PC-9 (cell line): ENCODE measurements at places on chromosomes 12 and 14.
A peak's percentile ranks its signal among the peaks of the same experiment; 100 is the strongest.

DNA sequence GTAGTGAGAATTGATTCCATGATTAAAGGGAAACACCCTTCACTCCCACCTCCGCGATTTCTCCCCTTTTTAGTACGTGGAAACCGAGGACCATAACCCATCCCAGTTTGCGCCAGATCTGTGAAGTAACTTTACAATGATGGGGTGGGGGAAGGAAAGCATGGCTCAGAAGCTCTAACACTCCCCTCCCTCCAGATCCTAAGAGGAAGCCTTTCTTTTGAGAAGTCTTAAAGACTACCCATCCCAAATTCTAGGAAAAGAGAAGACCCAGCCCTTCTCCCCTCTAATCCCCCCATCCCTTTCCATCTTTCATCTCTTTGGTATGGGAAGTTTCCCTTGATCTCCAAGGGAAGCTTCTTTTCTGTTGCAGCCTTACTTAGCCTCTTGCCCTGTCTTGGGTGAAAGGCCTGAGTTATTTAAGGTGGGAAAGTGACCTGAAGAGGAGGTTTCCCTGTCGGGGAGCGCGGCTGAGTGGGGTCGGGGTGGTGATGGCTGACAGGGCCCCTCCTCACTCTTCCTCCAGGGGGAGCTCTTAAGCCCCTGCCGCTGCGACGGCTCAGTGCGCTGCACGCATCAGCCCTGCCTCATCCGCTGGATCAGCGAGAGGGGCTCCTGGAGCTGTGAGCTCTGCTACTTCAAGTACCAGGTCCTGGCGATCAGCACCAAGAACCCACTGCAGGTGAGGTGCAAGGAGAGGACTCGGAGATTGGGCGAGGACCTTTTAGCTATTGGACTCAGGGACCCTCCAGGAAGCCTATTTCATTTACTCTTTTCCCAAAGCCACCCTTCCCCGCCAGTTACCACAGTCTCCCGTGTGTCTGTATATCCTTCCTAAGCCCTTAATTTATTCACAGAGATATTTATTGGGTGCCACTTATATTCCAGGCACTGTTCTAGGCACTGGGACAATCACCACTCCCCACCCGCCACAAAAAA, 1.8 kb downstream of the MARCHF9 start:
- no peak for DNase-seq

GRCh38 chr12:21429994-21430393, 7.5 kb upstream of the PYROXD1 start:
- no peak for DNase-seq

GRCh38 chr14:55000381-55000780, 26.5 kb downstream of the WDHD1 start:
- DNase-seq, result no peak

- DNase-seq, result no peak
Measured at GRCh38 chr12:45575823-45576475, 153.6 kb upstream of the ARID2 start.

DNA sequence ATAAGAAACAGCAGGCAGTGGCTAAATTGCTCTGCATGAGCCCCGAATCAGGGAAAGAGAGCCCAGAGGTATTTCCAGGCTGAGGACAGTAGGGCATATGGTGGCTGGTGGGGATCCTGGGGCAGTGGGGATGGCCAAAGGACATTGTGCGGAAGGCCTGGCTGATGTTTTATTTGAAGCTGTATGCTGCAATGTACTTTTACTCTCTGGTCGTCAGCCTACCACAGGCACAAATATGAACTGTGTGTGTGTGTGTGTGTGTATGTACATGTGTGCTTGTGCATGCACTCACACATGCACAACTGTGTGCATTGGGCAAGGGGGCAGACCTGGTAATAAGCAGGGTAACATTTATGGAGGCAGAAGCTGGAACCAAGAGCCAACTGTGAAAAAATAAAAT, 74.7 kb upstream of the GZMB start:
- no peak for DNase-seq

DNA sequence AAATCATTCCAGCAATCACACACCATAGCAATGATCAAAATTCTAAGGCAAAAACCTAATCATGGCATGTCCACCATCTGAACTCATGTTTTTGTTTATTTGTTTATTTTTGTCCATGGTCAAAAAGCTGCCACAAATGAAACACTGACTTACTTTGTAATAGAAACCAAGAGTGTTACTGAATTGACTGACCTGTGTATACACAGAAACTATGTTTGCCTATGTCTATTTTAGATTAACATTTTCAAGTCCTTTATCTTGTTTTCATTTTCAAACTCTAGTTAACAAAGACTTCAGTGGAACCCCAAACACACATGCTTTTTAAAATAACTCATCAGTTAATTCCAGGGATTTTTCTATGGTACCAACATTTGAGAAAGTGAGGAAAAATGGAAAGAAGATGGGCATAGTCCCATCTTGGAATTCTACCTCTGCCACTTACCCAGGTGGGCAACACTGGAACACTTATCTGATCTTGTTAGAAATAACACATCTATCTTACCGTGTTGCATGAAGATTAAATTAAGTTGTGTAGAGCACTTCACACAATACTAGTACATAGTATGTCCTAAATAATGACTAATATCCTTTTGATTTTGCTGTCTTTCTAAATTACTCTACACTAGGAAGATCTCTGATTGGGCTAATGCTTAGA, 6.4 kb downstream of the LUM start:
- DNase-seq, result no peak

DNA sequence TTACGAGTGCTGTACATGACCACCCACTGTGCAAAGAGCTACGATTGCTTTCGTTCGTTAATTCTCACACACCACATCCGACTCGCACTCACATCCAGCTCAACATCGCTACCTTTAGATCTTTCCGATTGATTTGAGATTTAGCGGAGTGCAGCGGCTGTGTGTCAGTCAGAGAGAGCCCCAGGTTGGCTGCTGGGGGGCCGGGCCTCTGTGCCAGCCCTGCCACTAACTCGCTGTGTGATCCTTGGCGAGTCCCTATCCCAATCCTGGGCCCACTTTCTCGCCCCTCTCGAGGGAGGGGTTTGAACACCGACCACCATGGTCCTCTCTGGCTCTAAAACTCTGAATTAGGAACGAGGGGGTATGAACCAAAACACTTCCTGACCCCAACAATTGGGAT, 8.6 kb downstream of the DLK1 start:
- DNase-seq, result no peak

DNA sequence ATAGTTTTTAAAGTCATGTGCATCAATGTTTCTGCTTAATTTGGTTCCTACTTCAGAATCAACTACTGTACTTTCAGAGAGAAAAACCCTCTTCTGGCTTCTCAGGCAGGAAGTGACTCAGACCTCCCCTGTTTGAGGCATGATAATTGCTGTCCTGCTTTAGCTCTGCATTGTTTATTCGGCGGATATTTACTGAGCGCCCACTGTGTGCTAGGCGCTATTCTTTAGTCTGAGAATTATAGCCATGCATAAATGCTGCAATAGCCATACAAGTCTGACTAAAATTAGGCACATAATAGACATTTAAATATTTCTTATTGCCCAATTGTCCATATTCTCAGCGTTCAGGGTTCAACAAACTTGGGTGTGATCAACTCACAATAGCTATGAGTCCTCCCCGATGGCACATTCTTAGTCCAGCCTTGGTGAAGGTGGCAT, 6.1 kb upstream of the AMIGO2 start:
- DNase-seq, result no peak

- no peak for DNase-seq
Measured at GRCh38 chr14:70213721-70214282, 25.1 kb upstream of the SLC8A3 start.

GRCh38 chr12:112167031-112167461, 41.7 kb downstream of the TRAFD1 start:
- no peak for DNase-seq

- DNase-seq, result no peak
Measured at GRCh38 chr14:60815371-60815770, 80.8 kb downstream of the MNAT1 start.

GRCh38 chr12:119710965-119711551, 43.1 kb downstream of the PRKAB1 start:
- DNase-seq, result no peak

- no peak for DNase-seq
Measured at GRCh38 chr14:90756755-90757345, 59.4 kb downstream of the TTC7B start.

- no peak for DNase-seq
Measured at GRCh38 chr12:85740186-85740585, 96.0 kb downstream of the RASSF9 start.

DNA sequence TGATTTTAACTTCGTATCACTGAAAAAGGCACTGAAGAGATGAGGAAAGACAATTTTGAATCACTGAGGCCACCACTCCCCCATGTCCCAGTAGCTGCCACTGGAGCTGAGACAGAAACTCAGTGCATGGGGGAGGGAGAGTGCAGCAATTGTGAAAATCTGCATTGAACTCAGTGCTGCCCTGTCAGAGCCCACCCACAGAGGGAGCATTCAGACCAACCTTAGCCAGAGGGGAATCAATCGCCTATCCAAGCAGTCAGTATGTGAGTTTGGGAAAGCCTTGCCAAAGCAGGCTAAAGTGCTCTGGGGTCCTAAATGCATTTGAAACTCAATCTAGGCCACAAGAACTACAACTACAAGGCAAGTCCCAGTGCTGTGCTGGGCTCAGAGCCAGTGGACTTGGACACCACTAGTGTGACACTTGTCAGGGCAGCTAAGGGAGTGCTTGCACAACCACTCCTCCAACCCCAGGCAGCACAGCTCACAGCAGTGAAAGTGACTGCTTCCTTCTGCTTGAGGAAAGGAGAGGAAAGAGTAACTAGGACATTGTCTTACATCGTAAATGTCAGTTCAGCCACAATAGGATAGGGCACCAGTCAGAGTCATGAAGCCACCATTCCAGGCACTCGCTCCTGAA, 13.3 kb downstream of the RNASE3 start:
- no peak for DNase-seq

DNA sequence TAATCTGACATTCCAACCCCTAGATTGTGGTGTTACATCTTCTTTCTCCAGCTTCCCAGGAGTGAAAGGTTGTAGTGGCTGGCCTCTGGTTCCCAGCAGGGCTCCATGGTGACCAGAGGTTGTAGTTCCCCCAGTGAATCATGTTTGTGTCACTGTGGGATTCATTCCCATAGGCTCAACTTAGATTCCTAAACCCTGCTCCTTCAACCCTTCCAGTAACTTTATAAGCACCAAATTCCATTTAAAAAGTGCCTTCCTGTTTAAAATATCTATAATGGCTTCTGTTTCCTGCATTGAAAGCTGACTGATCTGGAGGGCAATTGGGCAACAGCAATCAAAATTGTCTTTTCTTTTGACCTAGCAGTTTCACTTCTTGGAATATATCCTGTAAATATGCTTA, 40.5 kb upstream of the TBC1D15 start:
- no peak for DNase-seq

- DNase-seq, result no peak
Measured at GRCh38 chr12:77339610-77340009, 274.2 kb upstream of the E2F7 start.

GRCh38 chr14:63290741-63291430, 27.8 kb downstream of the GPHB5 start:
- no peak for DNase-seq

- DNase-seq, result no peak
Measured at GRCh38 chr12:58202933-58203718, 261.8 kb downstream of the ATP23 start.

- DNase-seq, result no peak
Measured at GRCh38 chr12:67758119-67758518, 109.6 kb downstream of the DYRK2 start.

DNA sequence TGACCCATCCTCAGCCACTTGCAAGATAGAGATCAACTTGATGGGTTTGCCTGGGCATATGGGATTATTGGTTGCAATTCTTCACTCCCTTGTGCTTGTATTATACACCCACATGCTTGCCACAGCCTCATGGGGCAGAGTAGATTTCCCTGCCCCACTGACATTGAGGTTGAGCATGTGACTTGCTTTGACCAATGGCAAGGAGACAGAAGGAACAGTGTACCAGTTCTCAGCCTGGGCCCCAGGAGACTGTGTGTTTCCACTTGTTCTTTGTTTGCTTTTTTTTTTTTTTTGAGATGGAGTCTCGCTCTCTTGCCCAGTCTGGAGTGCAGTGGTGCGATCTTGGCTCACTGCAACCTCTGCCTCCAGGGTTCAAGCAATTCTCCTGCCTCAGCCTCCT, 31.8 kb downstream of the CALM1 start:
- no peak for DNase-seq

- no peak for DNase-seq
Measured at GRCh38 chr14:96264853-96265252, 8.8 kb downstream of the BDKRB1 start.

DNA sequence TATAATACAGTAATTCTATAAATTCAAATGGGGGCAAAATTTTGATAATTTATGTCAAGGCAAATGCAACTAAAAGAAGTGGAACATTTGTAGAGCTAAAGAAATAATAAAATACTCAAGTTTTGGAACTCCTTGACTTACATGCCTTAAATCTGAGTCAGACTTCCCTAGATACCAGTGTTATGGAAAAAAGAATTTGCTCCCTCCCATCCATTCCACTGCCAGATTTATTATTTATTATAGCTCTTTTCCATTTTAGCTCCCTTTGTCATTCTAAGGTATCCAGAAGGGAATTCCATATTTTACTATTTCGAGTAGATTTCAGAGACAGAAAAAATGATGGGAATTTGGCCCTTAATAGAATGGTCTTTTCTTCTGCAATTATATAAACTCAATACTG, 44.0 kb downstream of the RHOJ start:
- no peak for DNase-seq

- DNase-seq, result peak; percentile 99
Measured at GRCh38 chr12:103841690-103842584, 903 bp upstream of the NT5DC3 start.

DNA sequence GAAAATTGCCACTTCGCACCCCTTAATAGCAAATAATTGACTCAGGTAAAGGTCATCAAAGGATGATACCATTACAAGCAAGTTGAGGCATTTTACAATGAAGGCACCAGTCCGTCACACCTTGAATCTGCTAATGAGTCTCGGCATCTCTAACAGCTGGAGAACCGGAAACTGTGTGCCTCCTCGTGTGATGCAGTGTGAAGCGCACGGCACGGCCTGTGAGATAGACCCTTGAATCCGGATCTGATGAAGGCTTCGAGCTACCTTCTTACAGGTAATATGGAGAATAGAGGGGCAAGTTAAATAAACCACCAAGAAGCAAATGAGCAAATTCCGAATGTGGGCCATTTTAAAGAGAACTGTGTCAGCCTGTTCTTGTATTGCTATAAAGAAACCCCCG, 19.8 kb upstream of the TUBA1A start:
- DNase-seq, result no peak

DNA sequence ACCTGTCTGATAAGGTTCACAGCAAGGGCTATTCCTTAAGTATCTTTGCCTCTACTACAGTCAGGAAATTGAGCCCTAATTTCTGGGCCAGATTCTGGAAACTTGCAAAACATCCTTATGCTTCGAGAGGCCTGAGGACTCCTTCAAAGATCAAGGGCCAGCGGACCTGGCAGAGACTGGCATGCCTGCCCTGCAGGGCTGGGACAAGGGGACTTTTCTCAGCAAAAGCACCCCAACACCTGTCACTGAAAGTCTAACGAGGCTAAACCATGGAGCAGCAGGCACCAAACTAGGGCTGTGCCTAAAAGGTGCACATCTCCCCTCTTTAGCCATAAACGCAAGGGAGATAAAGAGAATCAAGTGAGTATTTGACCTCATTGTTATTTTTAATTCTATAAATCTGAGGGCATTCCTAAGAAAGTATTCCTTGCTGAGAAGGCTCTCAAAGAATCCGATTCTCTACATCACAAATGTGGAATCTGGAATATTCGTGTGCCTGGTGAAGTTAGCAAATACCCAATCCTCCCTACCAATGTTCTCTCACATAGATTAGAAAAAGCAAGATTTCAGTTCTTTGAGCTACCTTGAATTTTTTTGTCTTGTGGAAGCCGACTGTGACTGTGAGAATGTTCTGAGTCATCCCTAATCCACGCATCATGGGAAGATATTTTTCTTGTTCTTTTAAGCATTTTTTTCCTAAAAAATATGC, 328.2 kb upstream of the NOVA1 start:
- no peak for DNase-seq
